Bladder microvascular endothelial cell (primary cell): ENCODE measurements at places on chromosomes 1 and 21. TPM values are rescaled to one million over a fixed set of nuclear protein-coding genes. Genes with fewer than 3 reads are reported as not detected.

The FCRL4 gene
- not detected in 2 replicates for total RNA-seq

The JTB gene
- total RNA-seq, result 73.7 and 78.2 TPM in 2 replicates

The SPATC1L gene
- total RNA-seq, result 3.1 and 6.3 TPM in 2 replicates

The PCBP3 gene
- 0.16 and 0.50 TPM in 2 replicates for total RNA-seq

The PLEKHA6 gene
- 1.3 and 4.3 TPM in 2 replicates for total RNA-seq
